ENCODE measurements at places on chromosomes 6 and 20.

GRCh38 chr6:37503309-37503965, 3.7 kb upstream of the CCDC167 start:
- no peak for DNase-seq

GRCh38 chr6:152716322-152716721, 18.6 kb downstream of the MYCT1 start:
- no peak for DNase-seq

GRCh38 chr6:41560431-41561192, 14.4 kb downstream of the FOXP4 start:
- no peak for DNase-seq

DNA sequence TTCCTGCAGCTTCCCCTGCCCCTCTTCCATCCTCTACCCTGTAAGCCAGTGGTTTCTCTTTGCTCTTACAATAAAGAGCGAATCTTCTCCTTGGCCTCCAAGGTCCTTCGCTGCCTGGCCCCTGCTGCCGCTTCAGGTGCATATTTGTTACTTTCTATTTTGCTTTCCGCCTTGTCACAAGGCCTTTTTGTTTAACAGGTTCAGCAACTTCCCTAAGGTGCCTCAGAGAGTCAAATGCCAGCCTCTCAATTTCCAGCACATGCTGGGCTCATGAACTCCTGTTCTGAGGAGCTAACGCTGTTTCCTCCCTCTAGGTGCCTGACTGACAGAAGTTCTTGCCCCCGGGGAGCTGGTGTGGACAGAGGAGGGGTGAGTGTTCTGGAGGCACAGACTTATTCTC, 42.4 kb upstream of the EPB41L1 start:
- DNase-seq = no peak

GRCh38 chr6:113039005-113039404, 691.9 kb downstream of the RFPL4B start:
- DNase-seq = no peak

DNA sequence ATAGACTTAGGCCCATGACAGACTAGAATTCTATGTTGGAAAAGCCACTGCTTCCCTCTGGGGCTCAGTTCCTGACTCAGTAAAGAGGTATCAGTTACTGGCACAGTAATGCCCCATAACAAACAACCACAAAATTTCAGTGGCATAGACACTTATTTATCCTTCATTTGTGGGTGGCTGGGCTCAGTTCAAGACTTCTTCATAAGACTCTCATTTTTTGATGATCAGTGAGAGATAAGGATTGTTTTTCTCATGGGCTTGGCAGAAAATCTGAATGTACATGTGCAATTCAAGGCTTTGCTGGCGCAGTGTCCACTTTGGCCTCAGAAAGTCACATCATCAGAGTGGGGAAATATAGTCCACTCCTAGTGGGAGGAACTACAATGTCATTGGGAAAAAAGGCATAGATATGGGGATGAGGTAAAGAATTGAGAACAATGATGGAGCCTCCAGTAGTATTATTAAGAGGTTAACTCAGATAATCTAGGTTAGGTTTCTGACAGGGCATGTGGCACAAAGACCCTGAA, 384.6 kb upstream of the FLRT3 start:
- no peak for DNase-seq

DNA sequence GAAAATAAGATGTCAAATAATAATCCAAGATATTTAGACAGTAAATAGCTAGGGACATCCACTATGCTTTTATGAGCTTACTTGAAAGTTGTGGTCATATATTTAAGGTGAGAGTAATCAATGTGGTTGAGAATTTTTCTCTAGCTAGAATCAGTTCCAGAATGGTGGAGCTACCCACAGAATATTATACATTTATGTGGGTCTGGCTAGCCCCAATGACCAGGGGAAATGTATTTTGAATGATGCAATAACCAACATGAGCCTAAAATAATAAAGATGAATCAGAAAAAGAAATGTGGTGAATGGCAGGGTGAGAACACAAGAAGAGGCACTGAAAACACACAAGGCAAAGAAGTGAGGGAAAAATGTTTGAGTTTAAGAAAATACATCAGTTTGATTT, 325.7 kb downstream of the TBC1D32 start:
- no peak for DNase-seq

DNA sequence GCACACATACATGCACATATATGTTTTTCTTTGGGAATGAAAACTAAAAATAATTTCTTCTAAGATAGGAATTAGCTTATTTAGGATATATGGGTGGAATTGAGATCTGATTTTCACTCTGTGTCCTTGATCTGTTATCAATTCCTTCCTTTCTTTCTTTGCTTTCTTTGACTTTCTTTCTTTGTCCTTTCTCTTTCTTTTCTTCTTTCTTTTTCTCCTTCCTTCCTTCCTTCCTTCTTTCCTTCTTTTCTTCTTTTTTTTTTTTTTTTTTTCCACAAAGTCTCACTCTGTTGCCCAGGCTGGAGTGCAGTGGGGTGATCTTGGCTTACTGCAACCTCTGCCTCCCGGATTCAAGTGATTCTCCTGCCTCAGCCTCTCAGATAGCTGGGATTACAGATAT, 28.1 kb downstream of the PCMT1 start:
- no peak for DNase-seq

All from brain pericyte (primary cell).